Right ventricle myocardium superior (tissue), 1 donor: ENCODE measurements at places on chromosomes 4 and X. TPM values are rescaled to one million over a fixed set of nuclear protein-coding genes. Genes with fewer than 3 reads are reported as not detected.

The ITIH6 gene
- total RNA-seq = not detected

The RHOXF2B gene
- not detected for total RNA-seq

The MAOB gene
- 133 TPM for total RNA-seq

The HSD17B13 gene
- 0.32 TPM for total RNA-seq

The SYAP1 gene
- 16.0 TPM for total RNA-seq

The UGT2B10 gene
- not detected for total RNA-seq

The MYOZ2 gene
- 705 TPM for total RNA-seq
